ENCODE measurements at places on chromosomes 13 and 19.
A peak's percentile ranks its signal among the peaks of the same experiment; 100 is the strongest.

GRCh38 chr13:101454767-101455166, 2.3 kb downstream of the ITGBL1 start:
- DNase-seq, result peak; percentile 17

- peak; percentile 72 for DNase-seq
Measured at GRCh38 chr13:99655351-99656091, 154.2 kb downstream of the TM9SF2 start.

- DNase-seq, result peak; percentile 65
Measured at GRCh38 chr13:41222259-41222852, 28.0 kb upstream of the KBTBD7 start.

DNA sequence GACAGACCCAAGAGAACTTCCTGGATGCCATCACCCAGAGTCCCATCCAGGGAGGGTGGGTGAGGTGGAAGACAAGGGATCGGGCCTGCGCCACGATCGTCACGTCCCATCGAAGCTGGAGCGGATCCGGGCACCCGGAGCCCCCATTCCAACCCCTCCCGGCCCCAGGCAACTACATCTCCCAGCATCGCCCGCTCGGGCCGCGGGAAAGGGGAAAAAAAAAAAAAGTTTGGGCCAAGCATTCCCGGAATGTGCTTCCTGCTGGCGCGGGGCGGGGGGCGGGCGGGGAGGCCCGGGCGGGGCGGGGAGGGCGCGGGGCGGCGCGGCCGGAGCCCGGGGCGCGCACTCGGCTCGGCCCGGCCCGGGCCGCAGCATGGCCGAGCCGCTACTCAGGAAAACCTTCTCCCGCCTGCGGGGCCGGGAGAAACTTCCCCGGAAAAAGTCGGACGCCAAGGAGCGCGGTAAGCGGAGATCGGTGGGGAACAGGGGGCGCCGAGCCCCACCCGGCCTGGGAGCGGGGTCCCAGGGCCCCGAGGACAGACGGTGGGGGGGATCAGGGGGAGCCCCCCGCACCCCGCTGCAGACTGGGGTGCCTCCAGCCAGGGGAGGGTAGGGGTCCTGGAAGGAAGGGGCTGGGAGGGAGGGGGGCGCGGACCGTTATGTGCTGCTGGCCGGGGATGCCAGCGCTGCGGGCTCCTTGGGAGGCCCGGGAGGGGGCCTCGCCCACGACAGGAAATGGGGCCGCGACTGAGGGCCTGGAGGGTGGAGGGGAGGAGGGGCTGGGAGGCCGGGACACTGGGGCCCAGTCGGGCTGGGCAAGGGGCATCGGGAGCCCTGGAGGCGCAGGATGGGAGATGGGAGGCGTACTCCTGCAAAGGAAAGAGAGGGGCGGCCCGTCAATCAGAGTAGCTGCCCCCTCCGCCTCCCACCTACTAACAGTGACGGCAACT, at the start of gene SYDE1:
Gene SYDE1 (plus strand): TSS at position 341 of the 950 bp plus-strand sequence. CDS start 33 bp downstream, at position 374.
- DNase-seq, result peak; percentile 65

GRCh38 chr13:94902722-94903407, 190.5 kb upstream of the SOX21 start:
- DNase-seq, result no peak

DNA sequence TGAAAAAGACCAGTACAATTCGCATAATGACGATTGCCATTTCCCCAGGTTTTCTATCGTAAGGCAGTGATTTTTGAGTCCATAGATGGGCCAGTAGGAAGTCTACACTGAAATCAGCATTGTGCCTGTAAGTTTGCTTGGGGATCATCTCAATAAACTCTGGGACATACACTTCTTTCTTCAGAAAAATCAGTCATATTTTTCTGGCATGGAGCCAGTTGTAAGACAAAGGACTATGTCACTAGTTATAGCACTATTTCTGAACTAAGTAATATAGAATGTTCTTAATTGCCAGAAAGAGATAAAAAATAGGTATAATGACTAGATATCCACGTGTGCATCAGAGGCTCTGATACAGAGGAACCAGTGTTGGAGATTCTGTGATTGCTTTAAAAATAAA, 243.5 kb downstream of the LMO7 start:
- no peak for DNase-seq

DNA sequence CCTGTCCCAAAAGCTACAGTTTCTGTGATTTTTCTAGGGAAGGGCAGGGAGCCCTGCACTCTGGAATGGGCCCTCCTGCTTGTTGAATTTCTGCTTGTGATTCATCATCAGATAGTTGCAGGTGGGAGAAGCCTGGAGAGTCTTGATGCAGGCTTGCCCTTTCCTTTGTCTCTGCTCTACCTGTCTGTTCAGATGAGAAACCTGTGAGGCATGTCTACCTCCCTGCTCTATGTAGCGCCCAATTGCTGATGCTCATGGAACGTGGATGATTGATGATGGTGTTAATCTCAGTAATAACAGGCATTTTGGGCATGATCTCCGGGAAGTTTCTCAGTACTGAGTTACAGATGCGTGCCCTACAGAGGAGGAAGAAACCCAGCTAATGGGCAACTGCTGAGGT, 10.9 kb upstream of the CBY2 start:
- no peak for DNase-seq

GRCh38 chr19:4861147-4861546, 6.3 kb downstream of the PLIN3 start:
- DNase-seq, result no peak

- no peak for DNase-seq
Measured at GRCh38 chr13:33129094-33129832, 113.0 kb downstream of the KL start.

GRCh38 chr19:747432-748273, 3.3 kb upstream of the MISP start:
- DNase-seq, result no peak

- DNase-seq, result no peak
Measured at GRCh38 chr13:34311251-34311650, 493.3 kb downstream of the RFC3 start.

DNA sequence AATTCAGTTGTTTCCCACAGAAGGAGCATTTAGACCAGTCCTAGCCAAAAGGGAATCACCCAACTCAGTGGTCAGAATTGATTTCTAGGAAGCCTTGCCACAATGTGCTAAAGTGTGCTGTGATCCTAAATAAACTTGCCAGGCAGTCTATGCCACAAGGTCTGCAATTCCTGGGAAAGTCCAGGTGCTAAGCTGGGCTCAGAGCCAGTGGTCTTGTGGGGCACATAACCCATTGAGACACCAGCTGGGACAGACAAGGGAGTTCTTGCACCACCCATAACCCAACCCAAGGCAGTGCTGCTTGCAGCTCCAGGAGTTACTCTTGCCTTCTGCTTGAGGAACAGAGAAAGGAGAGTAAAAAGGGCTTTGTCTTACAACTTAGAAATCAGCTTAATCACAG, 489.5 kb upstream of the SPRY2 start:
- no peak for DNase-seq

All from kidney glomerular epithelial cell (primary cell).